ENCODE measurements at places on chromosomes 7 and 10.

DNA sequence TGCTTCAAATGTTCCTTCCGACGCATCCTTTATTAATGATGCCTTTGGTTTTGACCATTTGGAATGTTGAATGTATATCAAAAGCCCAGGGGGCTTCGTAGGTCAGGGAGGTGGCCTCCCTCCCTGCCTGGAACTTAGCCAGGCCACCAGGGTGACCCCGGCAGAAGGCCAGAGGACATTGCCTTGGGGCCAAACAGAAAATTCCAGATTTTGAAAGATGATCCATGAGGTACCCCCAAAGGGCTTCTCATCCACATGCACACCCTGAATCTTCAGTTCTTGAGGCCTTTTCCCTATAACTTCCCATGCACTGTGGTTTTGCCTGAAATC lies 171.7 kb downstream of the ADAM12 start:
- no peak for DNase-seq

GRCh38 chr10:108187408-108188012 lies 1023.0 kb upstream of the SORCS1 start:
- DNase-seq = no peak

DNA sequence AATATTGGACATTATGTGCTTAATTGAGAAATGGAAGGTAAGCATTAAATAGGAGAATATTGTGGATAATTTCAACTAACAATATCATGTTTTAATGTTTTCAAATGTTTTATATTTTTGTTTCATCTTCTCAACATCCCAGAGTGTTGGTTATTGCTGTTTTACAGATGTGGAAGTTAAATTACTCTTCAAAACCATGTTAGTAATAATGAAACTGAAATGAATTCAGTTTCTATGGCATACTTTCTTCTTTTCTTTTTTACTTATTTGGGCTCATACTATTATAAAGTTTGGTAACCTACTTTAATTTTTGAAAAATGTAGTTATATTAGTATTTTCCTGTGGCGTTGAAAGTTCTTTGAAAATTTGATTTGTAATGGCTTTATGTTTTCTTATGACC lies 4.2 kb downstream of the GLRX3 start:
- DNase-seq = no peak

DNA sequence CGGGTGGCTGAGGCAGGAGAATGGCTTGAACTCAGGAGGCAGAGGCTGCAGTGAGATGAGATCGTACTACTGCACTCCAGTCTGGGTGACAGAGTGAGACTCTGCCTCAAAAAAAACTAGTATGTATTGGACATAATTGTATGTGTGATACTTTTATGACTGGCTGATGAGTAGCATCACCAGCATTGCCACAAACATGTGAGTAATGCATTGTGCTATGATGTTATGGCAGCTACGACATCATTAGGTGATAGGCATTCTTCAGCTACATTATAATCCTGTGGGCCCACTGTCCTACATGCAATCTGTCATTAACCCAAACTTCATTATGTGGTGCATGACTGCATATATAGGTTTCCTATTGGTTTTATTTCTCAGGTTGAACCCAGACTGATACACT lies 352.4 kb downstream of the GALNT17 start:
- DNase-seq = no peak

GRCh38 chr7:133678137-133678814 lies 425.4 kb downstream of the EXOC4 start:
- DNase-seq = no peak

DNA sequence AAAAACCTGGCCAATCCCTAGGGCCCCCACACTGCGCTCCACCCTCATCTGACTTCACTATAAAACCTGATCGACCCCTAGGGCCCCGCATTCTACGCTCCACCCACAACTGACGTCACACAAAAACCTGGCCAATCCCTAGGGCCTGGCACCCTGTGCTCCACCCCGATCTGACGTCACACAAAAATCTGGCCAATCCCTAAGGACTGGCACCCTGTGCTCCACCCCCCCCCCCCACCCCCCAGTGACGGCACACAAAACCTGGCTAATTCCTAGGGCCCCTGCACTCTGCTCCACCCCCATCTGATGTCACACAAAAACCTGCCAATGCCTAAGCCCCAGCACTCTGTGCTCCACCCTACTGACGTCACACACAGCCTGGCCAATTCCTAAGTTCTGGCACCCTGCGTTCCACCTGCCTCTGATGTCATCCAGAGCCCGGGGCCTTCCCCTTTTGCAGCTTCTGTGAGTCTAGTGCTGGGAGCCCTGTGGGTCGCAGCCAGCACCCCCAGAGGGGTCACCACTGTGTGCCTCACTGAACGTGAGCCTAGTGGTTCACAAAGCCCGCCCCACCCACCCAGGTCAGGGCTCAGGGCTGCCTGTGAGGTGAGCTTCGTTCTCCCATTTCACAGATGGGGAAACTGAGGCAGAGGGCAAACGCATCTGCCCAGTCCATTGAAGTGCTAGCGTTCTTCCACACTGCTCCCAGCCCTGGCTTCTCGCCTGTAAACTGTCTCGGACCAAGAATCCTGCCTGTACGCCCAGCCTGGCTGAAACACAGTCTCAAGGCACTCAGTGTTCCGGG lies 40.6 kb downstream of the MICALL2 start:
- DNase-seq = no peak

- DNase-seq = no peak
Measured at GRCh38 chr10:80186364-80187012, 18.8 kb downstream of the ANXA11 start.

- no peak for DNase-seq
Measured at GRCh38 chr10:79502561-79503309, 9.6 kb upstream of the EIF5AL1 start.

- no peak for DNase-seq
Measured at GRCh38 chr7:131649879-131650278, 93.5 kb upstream of the PODXL start.

GRCh38 chr7:130912082-130912861 lies 178.3 kb upstream of the KLF14 start:
- DNase-seq = no peak

Data from anterior cingulate cortex (tissue), 58 donors.